AG04450 (cell line): ENCODE measurements at places on chromosomes 1 and 21.

GRCh38 chr1:1254667-1254998 lies 8.1 kb upstream of the C1QTNF12 start:
- no peak for DNase-seq

- DNase-seq, result no peak
Observed at GRCh38 chr1:42784946-42785693, at the start of gene TMEM269. Gene TMEM269, plus strand, starts transcription at chr1:42784991. Its CDS starts 4,903 bp downstream, at chr1:42789894.

DNA sequence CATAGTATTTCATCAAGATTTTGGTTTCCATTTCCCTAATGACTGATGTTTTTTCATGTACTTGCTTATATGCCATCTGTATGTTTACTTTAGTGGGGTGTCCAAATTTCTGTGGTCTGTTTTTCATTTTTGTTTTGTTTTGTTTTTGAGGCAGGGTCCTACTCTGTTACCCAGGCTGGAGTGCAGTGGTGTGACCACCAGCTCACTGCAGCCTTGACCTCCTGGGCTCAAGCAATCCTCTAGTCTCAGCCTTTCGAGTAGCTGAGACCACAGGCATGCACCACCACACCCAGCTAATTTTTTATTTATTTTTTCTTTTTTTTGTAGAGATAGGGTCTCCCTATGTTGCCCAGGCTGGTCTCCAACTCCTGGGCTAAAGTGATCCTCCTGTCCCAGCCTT lies 378.0 kb upstream of the VAMP3 start:
- no peak for DNase-seq

GRCh38 chr21:20023193-20023592 lies 975.0 kb upstream of the NCAM2 start:
- no peak for DNase-seq

- no peak for DNase-seq
Observed at GRCh38 chr1:155064111-155064831, 731 bp downstream of the EFNA4 start.

GRCh38 chr1:64681043-64681442 lies 63.8 kb upstream of the RAVER2 start:
- DNase-seq, result no peak

DNA sequence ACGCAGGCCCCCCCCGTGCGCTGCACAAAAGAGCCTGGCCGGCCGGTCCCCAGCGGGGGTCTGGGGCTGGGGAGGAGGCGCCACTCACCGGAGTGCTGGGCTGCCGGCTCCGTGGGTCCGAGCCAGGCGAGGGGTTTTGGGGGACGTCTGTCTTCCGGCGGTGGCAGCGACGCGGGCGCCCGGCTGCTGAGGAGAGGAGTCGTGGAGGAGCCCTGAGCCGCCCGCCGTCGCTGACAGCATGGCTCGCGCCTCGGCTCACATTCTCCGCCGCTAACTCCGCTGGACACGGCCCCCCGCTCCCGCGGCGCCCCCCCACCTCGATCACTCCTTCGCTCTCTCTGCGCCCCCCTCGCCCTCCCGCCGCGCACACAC lies 649 bp downstream of the AHDC1 start:
- DNase-seq, result no peak

DNA sequence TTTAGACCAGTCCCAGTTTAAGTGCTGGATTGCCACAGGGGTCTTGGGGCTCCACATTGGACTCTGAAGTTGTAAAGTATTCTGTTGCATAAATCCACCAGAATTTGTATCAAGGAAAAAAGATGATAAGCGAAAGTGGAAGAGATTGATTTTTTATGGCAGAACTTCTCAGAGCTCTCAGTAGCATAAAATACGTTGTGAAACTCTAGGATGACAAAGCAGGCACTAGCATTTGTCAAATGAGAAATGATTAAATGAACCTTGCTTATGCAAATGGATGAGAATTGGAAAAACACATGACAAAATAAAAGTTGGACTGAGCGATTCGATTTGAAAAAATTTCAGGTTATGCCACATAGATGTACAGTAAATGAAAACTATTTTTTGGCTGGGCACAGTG lies 253.8 kb upstream of the RAB4A start:
- DNase-seq, result no peak

- DNase-seq, result no peak
Observed at GRCh38 chr1:14733048-14733778, 134.7 kb downstream of the KAZN start.

DNA sequence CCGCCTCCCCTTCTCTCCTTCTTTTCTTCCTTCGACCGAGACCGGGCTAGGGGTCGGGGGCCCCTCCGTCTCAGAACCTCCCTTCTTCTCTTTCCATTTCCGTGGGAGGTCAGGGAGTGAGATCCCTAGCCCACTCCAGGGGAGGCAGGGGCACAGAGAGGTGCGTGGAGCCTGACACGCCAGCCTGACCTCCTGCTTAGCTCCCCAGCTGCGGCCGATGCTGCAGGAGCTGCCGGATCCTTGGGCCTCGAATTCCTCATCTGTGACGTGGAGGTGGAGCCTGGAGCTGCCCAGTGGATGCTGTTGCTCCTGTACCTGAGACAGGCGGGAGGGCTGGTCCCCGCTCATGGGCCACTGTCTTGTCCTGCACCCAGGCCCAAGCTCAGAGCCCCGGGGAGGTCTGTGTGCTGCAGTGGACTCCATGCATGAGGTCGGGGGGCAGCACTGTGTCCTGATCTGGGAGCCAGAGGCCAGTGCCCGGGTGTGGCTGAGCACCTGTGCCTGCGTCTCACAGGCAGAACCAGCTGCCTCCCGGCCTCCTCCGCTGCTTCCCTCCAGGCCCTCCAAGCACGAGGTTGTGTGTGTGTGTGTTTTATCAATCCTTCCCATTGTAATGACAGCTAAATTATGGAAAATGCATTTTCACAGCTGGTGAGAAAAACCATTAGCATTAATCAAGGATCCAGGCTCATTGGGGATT lies 55.3 kb upstream of the TTC34 start:
- DNase-seq, result no peak

- no peak for DNase-seq
Observed at GRCh38 chr1:205922806-205923205, 20.4 kb downstream of the SLC26A9 start.

GRCh38 chr1:48228156-48228555 lies 5.6 kb downstream of the SLC5A9 start:
- no peak for DNase-seq

GRCh38 chr1:46011121-46011695 lies 121.2 kb downstream of the PIK3R3 start:
- DNase-seq, result no peak

GRCh38 chr1:86335916-86336315 lies 60.2 kb downstream of the ODF2L start:
- no peak for DNase-seq

DNA sequence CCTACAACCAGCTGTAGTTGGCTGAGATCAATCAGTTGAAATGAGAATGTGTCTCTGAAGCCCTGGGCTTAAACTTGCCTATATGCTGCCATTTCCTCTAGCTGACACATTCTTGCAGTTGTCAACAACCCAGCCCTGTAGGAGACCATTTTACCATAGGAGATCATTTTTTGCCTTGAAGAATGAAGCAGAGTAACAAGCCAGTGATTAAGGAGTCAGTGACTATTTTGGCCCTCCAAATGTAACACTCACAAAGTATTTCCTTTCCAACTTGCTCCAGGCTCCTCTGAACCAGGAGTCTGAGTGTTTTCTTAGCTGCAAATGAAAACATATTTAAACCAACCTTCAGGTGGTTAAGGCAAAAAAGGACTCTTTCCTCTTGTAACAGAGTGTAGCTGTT lies 183.5 kb downstream of the ZZZ3 start:
- no peak for DNase-seq

DNA sequence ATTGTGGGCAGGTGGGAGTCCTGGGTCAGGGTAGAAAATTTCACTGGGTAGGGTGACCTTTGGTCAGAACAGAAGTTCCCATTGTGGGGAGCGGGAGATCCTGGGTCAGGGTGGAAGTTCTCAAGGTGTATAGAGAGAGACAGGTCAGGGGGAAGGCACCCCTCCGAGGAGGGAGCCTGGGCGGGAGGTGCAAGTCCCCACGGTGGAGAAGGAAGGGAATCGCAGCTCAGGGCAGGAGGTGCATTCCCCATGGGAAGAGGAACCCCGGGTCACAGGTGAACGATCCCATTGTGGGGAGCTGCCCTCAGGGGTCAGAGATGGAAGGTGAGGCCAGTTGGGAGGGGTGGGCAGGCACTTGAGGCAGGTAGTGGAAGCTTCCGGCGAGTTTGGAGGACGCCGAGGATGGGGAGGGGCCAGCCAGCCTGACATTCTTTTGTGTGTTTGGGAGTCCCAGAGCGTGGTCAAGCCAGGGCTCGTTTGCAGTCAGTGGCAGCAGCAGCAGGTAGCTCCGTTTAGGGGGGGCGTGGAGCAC lies 637 bp downstream of the LYPLA2 start:
- DNase-seq, result no peak

- DNase-seq, result no peak
Observed at GRCh38 chr21:38472412-38473108, 25.7 kb downstream of the ERG start.

- DNase-seq, result no peak
Observed at GRCh38 chr1:75539230-75540116, 71.4 kb downstream of the SLC44A5 start.

DNA sequence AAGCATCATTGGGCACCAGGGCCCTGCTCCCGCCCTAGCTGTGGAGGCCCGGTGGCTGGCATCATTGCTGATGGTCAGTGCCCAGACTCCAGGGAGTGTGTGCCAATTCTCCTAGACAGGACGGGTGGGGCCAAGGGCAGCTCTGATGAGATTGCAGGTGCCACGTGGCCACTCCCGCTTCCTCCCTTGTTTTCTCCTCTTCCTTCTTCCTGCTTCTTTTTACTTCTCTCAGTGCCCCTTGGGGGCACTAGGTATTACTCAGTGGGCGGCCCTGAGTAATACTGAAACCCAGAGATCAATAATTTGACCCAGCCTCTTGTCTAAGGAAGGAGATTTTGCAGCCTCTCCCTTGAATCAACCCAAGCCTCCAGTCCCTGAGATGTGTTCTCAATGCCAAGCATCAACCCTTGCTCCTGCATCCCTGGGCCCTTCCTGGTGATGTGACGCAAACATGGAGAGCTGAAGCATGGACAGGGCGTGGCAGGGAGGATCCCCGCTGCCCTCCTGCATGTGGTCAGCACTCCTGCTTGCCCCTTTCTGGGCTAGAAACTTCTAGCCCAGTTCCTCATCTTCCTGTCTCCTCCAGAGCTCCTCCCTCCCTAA lies 32.4 kb downstream of the CDK18 start:
- DNase-seq, result no peak

DNA sequence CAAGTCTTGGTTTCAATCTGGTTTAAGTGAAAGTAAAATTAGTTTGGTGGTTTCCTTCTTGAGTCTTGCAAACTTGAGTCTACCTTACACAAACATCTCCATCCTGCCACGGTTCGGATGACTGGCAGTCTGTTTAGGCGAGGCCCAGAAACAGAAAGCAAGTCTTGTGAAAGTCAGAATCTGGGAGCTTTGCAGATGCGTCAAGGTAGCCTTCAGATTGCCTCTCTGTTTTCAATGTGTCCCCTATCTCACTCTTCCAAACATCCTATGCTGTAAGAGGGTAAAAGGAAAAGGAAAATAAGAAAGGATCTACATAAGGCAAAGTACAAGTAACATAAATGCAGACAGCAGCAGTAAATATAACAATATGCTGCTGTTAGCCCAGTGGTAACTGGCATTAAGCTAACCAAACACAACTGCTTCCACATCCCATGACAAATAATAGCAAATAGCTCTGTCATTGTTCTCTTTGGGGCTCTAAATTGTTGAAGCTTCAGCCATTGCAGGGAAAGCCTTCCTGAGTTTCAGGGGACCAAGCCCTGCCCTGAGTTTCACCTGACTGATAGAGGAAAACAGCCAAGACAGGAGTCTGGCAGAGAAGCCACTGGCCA lies 26.2 kb upstream of the C1orf105 start:
- DNase-seq, result no peak

GRCh38 chr1:163063610-163064009 lies 5.6 kb upstream of the RGS4 start:
- DNase-seq, result no peak

GRCh38 chr21:34186109-34186719 lies 112.8 kb downstream of the MRPS6 start:
- DNase-seq, result no peak

GRCh38 chr1:58345215-58346035 lies 201.1 kb downstream of the OMA1 start:
- no peak for DNase-seq

DNA sequence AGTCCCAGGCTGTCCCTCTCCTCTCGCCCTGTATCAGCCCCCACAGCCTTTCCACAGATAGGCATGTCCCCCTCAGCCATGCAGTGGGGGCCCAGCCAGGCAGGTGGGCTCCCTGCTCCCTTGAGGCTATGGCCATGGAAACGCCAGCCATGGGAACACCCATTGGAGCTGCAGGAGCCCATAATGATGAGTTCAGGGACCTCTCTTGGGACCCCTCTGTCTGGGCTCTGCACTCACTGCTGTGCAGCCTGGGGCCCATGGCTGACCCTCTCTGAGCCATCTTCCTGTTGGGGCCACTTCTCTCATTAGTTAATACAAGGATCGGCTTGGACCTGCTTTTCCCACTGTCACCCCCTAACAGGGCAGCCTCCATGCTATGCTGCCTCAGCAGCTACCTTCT lies 33.2 kb downstream of the WNT3A start:
- no peak for DNase-seq

DNA sequence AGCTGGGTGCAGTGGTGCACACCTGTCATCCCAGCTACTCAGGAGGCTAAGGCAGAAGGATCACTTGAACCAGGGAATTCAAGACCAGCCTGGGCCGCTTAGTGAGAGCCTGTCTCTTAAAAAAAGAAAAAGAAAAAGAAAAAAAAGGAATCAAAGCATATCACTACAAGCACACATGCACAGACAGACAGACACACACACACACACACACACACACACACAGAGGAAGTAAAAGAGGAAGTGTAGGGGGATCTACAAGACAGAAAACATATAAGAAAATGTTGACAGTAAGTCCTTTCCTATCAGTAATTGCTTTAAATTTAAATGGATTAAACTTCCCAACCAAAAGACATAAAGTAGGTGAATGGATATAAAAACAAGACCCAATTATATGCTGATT lies 180.3 kb downstream of the FAF1 start:
- DNase-seq, result no peak

DNA sequence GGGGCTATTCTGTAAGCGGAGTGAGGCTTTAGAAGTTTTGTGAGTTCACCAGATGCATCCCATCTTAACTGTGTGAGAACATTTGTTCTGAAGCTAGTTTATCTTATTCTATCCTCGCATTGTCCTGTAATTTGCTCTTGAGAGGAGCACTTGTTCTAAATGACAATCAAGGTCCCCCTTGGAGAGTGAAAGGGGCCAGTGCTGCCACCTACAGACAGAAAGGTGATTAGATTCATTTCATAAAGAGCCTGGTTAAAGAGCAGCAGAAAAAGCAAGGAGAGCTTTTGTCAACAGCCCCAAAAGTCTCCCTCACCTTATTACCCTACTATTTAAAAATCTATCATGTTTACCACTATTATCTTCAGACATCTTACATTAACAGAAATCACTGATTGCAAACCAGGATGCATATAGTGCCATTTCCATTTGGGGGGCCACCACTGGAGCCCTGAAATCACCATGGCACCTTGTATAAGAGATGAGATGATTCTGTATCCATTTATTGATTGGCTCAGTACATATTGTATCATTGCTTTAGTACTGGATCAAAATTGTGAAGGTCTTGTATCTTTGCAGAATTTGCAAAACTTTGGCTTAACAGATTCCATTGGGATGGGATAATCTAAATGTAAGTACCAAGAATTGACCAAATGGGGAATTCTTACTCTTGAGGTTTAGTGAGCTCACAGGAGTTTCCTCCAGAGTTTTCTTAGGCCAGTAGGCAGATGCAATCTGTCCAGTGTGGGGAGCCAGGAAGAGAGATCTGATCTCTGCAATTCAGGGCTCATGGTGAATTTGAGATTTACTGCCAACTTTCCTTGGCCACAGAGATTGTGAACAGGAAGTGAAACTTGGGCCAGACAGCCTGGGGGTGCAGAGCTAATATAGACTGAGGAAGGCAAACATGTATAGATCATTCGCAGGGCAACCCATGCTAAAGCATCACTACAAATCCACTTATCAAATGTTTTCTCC lies 64.3 kb upstream of the TRABD2B start:
- DNase-seq, result no peak
